ENCODE measurements at places on chromosomes 1 and 21.

DNA sequence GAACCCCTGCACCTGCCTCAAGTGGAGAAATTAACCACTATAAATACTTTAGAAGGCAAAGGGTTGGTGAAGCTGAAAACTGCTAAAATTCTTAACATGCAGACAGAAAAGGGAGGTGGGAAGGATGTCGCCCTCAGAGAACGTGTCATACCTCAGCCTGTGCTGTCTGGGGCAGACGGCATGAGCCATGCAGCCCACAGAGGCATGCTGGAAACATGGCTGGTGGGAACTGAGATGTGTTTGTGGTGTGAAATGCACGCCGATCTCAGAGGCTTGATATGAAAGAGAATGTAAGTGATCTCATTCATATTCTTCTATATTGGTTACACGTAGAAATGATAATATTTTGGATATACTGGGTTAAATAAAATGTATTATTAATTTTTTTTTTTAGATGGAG lies 16.3 kb downstream of the AGPAT3 start:
- no peak for DNase-seq

DNA sequence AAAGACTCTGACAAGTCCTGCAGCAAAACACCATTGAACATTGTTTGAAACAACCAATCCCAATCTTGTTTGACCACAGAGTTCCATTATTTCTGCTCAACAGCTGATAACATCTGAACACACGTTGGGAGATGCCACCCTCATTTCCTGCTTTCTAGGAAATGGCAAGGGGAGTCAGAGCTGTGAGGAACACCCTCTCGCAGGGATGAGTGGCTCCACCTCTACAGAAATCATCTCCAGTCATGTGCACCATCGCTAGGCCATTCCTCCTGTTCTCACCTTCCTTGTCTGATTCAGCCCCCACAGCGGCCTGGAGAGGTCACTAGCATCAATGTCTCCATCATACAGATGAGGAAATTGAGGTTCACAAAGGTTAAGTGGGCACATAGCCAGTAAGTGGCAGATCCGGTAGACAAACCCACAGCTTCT lies 22.4 kb upstream of the RUNX3 start:
- no peak for DNase-seq

- no peak for DNase-seq
Observed at GRCh38 chr1:223216074-223216473, 73.0 kb upstream of the TLR5 start.

- no peak for DNase-seq
Observed at GRCh38 chr1:183600634-183601033, 10.4 kb upstream of the NCF2 start.

- DNase-seq, result peak; percentile 68
Observed at GRCh38 chr1:198681831-198682759, 43.3 kb downstream of the PTPRC start.

- no peak for DNase-seq
Observed at GRCh38 chr1:232664844-232665777, 35.2 kb upstream of the SIPA1L2 start.

- no peak for DNase-seq
Observed at GRCh38 chr1:180165509-180166435, 11.1 kb downstream of the QSOX1 start.

- DNase-seq, result no peak
Observed at GRCh38 chr21:40768056-40768455, 78.9 kb downstream of the DSCAM start.

GRCh38 chr21:44751799-44752636 lies 40.6 kb upstream of the TSPEAR start:
- no peak for DNase-seq

GRCh38 chr1:114428083-114428754 lies 82.8 kb downstream of the TRIM33 start:
- no peak for DNase-seq

- no peak for DNase-seq
Observed at GRCh38 chr1:179353546-179353945, 12.2 kb upstream of the AXDND1 start.

- DNase-seq, result no peak
Observed at GRCh38 chr1:89519779-89520358, 4.8 kb upstream of the LRRC8B start.

- no peak for DNase-seq
Observed at GRCh38 chr1:28295936-28296335, 32.9 kb upstream of the MED18 start.

DNA sequence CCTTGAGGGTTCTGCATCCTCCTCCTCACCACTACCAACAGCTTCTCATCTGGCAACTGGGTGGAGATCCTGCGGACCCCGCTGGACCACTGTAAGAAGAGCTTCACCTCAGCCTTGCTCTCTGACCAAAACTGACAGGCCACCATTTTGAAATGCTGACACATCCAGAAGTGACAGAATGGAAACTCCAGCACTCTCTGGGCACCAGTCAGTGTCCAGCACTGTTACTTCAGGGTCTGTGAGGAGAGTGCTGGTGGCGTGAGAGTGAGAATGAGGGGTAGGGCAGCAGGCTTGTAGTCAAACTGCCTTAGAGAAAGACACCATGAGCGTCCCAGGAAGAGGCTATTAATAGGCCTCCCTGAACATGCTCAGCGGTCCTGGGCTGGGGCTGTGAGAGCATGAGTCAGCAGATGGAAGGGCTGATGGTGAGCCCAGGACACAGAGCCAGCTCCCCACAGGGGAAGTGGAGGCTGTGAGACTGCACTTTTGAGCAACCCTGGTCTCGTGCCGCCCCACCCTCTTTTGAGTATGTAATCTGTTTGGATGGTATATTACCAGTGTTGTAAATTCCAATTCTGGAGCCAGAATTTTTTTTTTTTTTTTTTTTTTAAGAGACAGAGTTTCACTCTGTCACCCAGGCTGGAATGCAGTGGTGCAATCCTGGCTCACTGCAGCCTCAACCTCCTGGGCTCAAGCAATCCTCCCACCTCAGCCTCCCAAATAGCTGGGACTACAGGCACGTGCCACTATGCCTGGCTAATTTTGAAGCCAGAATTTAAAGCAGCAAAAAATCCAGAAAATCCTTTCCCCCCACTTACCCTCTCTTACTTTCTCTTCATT lies 34.4 kb upstream of the SLC30A1 start:
- no peak for DNase-seq

DNA sequence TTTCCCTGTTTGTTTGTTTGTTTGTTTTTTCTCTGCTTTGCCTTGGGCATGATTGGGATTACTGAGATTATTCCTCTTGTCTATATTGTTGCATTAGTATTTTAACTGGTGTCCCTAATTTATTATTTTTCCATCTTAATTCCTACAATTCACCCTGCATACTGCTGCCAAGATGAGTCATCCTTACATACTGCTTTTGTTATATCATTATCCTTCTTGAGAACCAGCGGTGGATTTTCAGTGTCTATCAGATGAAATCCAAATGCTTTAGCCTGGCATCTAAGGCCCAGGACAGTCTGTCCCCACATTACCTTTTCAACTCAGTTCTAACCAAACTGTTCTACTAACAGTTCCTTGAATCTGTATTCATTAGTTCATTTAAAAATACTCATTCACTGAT lies 101.7 kb downstream of the OLFML2B start:
- no peak for DNase-seq

- no peak for DNase-seq
Observed at GRCh38 chr1:226712742-226713419, 26.2 kb downstream of the ITPKB start.

GRCh38 chr1:8021676-8022266 lies 4.3 kb downstream of the ERRFI1 start:
- DNase-seq, result no peak

- no peak for DNase-seq
Observed at GRCh38 chr1:76268341-76268740, 193.8 kb downstream of the ST6GALNAC3 start.

- no peak for DNase-seq
Observed at GRCh38 chr1:165773324-165773965, 4.8 kb upstream of the TMCO1 start.

GRCh38 chr1:187938092-187938491 lies 1109.3 kb downstream of the PLA2G4A start:
- DNase-seq, result no peak

GRCh38 chr1:65011983-65012382 lies 45.6 kb upstream of the JAK1 start:
- no peak for DNase-seq

Data from activated CD4-positive, alpha-beta T cell treated with anti-CD3 and anti-CD28 coated beads for 1 hour (primary cell).